ENCODE measurements at places on chromosomes 12 and 14.

DNA sequence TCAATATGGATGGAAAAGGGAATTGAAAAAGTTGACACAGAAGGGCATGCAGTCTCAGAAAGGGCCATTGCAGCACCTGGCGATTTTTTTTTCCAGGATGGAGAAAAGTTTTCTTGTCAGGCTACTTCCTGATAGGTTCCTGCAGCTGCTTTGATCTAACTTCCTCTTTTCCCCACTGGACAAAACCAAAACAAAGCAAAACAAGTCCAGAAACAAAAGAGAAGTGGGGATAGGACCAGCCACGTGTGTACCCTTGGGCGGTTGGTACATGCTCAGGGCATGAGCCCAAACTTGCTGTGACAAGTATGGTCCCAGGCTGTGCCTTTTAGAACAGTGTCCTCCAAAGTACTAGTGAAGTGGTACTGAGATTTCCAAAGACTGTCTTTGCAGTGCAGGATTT, 89.8 kb downstream of the CHST11 start:
- DNase-seq = no peak

DNA sequence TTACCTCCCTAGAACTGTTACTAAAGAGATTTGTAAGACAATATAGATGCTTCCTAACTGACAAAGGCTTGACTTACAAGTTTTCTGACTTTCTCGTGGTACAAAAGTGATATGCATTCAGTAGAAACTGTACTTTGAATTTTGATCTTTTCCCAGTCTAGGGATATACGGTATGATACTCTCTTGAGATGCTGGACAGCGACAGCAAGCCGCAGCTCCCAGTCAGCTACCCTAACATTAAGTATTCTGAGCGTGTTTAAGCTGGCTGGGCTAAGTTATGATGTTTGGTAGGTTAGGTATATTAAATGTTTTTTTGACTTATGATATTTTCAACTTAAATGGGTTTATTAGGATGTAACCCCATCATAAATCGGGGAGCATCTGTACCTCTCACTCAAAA, 55.2 kb upstream of the CDKL1 start:
- DNase-seq = no peak

GRCh38 chr12:115598871-115599811, 678.4 kb downstream of the MED13L start:
- DNase-seq = no peak

- DNase-seq = no peak
Measured at GRCh38 chr14:23569443-23570151, 2.0 kb upstream of the AP1G2 start.

GRCh38 chr14:30297876-30298795, 260.8 kb upstream of the G2E3 start:
- DNase-seq = no peak

GRCh38 chr12:95520816-95521215, 30.5 kb downstream of the USP44 start:
- no peak for DNase-seq

Measured in brain pericyte (primary cell).